ENCODE measurements at places on chromosomes 5 and 9.
A peak's percentile ranks its signal among the peaks of the same experiment; 100 is the strongest.

DNA sequence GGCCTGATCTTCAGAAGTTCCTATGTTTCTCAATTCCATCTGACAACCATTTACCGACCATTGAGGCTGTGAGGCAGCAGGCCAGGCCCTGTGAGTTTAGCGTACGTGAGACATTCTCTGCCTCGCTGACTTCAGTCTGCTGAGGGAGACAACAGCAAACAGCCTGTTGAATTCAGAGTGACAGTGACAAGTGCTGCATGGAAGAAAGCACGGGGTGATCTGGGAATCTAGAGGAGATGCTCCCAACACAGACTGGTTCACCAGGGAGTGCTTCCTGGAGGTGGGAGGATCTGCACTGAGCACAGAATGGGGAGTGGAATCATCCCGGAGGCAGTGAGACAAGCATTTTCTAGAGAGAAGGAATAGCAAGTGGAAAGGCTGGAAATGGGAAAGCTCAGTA is 10.0 kb upstream of the DDX41 start:
- no peak for DNase-seq

- DNase-seq = no peak
Observed at GRCh38 chr5:168372356-168372946, 81.0 kb downstream of the WWC1 start.

DNA sequence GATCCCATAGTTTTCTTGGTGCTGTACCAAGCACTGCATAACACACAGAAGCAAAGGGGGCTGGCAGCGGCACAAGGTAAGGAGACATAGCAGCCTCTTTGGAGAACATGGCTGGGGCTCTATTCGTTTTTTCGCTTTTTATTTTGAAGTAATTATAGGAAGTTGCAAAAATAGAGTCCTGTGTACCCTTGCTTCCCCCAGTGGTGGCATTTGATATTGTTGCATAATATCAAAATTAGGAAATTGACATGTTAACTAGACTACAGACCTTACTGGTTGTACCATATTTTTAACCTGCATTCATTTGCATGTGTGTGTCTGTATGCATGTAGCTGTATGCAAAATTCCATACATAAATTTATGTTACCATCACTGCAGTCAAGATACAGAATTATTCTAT is 6.6 kb upstream of the UBQLN1 start:
- no peak for DNase-seq

DNA sequence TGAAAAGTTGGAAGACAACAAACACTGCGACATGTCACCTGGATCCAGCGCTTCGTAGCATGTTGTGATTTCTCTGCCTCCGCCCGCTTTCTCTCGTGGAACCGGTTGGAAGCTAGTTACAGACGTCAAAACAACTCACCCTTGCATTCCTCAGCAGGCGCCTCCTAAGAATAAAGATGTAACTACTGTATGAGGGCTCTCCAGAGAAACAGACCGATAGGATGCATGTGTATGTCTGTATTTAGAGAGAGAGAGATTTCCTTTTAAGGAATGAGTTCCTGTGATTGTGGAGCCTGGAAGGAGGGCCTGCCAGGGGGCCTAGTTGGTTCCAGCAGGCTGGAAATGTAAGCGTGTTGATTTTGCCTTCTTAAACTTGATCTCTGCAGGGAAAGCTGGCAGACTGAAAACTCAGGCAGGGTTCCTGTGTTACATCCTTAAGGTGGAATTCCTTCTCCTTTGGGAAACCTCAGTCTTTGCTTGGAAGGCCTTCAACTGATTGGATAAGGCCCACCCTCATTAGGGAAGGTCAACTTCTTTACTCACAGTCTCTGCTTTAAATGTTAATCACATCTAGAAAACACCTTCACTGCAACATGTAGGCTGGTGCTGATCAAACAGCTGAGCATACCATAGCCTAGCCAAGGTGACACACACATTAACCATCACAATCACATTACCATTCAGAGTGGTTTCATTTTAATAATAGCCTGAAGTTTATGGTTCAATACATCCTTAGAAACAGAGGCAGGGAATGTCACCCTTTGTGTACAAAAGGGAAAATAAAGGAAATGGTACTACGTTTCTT is 163.8 kb downstream of the SYK start:
- DNase-seq = no peak

DNA sequence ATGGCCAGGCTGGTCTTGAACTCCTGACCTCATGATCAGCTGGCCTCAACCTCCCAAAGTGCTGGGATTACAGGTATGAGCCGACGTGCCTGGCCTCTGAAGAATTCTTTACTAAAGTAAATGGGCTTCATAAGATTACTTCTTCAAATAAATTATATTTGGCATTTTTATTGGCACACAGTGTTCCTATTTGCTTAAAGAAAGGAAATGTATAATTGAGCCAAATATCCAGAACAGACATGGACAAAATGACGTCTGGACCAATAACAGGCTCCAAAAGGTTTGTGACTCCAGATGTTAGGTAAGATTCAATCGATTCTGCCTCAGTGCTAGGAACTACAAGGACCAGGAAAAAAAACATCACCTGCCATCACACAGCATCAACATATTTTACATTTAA is 40.7 kb downstream of the ECPAS start:
- no peak for DNase-seq

DNA sequence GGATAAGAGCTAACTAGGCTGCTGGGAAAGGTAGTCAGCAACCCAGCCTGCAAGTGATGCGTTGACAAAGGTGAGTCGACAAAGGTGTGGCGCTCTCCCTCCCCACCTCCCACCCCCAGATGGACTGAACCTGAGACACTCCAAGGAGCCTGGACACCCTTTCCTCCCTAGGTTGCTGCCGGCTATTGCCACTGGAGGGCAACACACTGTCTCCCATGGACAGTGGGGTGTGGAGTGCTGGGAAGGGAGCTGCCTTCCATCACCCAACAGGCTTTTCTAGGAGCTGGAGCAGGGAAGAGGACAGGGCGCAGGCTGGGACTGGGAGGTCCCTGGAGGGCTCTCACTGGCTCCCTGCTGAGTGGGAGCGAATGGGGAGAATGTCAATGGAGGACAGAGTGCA is 75.4 kb upstream of the ARAP3 start:
- DNase-seq = no peak

DNA sequence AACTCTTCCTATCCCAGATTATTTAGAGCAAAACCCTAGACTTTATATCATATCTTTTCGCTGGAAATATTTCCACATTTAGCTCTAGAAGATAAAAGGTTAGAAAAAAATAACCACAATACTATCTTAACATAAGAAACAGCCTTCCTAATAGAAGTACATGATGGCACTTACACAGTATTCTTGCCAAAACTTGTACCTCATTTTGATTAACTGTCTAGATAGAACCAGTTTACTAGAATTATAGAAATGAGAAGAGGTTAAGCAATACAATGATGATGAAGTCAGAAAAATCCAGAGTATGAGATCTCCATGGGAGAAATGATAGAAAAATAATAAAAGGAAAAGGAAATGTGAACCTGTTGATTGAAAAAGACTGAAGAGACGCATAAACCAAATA is 63.1 kb downstream of the SLC12A2 start:
- no peak for DNase-seq

DNA sequence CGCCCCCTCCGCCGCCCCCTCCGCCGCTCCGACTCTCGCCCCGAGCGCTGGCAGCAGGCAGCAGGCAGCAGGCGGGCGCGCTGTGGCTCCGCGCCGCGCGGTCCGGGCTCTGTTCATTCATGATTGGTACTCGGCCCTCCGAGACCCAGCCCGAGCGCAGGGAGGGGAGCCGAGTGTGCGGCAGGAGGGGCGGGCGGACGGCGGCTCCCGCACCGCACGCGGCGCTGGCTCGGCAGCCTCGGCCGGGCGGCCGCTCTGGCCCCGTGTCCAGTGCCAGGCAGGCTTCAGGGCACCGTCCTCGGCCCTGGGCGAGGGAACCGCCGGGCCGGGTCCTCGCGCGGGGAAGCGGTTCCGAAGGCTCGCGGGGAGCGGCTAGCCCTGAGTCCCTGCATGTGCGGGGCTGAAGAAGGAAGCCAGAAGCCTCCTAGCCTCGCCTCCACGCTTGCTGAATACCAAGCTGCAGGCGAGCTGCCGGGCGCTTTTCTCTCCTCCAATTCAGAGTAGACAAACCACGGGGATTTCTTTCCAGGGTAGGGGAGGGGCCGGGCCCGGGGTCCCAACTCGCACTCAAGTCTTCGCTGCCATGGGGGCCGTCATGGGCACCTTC is at the start of gene KCNIP1:
TSS of gene KCNIP1 (plus strand) at position 31 of the 607 bp plus-strand sequence.
- no peak for DNase-seq

- no peak for DNase-seq
Observed at GRCh38 chr9:116144555-116144954, 9.0 kb upstream of the PAPPA start.

DNA sequence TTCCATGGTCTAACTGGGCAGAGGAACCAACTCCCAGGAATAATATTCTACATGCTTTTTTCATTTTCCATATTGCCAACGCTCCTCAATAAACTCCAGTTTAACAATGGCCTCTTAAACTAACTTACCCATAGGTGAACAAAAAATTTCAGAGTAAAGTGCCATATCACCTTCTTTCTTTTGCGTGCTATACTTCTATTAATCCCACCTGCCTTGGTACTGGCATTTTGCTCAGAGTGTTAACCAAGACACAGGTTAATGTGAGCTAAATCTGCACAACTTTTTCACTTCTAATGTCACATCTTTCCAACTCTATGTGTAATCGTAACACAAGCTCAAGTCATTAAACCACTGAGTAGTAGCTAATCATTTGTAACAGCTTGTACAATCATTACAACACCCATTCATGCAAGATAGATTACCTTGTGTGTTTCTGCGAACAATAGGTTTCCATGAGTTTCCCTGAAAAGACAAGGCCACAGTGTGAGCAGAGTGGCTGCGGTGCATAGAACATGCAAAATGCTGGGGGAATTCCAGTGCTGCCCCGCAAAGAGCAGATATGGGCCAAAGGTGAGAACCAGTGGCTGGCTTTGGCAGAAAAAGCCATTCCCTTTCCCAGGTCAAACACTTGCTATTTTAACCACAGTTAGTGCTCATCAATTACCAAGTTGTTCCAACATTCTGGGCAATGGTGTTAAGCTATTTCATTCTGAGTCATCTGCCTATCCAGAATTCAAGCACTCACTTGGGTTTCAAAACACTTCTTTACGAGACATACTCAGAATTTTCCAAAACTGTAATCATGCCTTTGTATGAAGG is 42.8 kb downstream of the TIMD4 start:
- DNase-seq = no peak

GRCh38 chr5:52457810-52458209 is 329.9 kb upstream of the ITGA1 start:
- no peak for DNase-seq

DNA sequence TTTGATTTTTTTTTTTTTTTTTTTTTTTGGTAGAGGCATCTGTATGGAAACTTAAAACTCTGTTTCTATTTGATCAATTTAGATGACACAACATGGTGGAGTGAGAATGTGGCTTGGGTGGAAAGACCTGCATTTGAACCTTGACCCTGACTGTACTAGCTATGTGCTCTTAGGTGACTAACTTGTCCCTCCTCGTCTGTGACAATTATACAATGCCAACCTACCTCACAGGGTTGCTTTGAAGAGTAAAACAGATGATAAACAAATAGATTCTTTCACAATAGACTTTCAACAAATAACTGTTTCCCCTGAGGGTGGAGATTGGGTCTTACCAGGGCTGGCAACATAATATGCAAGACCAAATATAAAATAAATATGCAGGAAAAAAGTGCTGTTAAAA is 109.3 kb downstream of the CRB2 start:
- no peak for DNase-seq

DNA sequence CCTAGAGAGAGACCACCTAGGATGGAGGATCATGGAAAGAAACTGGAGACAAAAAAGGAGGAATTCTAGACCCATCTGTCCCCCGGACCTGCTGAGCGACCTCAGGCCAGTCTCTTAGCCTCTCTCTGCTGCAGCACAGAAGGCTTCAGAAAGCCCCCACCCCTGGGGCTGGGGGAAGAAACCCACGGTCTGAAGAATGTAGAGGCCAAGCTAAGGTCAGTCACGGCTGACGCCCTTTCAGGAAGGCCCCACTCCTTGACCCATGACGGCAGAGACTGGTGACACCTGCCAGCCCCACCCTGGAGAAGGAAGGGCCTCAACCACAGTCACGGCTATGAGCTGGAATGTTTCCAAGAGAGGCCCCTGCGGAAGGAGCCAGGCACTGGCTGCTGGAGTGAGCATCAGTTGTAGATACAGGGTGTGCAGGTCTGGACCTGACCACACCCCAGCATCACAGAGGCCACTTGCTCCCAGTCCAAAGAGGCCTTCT is 120.5 kb upstream of the BOD1 start:
- DNase-seq = no peak

DNA sequence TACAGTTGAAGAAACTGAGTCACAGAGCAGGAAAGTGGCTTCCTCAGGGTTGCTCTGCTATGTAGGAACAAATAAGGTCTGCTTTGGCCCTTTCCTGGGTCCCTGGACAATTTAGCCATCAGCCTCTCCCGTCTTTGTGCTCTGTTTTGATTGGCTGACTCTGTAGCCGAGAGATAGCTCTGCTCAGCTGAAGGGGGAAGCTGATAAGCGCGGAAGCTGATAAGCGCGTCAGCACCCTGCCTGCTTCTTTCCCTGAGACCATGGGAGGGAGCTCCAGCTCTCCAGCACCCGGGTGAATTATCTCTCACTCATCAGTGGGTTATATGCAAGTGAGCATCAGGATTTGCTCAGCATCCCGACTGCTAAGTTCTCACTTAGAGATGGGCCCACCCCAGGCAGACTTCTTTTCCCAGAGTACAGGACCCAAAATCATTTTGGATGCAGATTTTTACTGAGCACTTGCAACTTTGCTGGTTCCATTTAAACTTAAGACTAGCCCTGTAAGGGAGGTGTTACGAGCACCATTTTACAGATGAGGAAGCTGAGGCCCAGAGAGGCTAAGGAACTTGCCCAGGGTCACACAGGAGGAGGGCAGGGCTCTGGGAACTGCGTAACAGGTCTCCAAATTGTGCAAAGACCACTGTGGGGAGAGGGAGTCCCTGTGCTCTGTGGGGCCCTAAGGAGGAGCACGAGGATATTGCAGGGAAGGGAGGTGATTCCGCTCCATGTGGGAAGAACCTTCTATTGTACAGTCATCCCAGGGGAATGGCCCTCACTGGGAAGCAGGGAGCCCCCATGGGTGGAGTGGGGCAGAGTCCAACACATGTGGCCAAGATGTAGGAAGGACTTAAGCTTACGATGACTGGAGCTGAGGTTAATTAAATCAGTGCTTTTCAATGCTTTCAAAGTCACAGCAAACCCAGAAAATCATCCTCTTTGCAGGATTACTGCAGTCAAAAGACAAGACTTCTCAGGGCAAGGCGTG is 83.7 kb upstream of the ORM1 start:
- no peak for DNase-seq

- DNase-seq = peak; percentile 6
Observed at GRCh38 chr5:90528601-90529193, 687 bp downstream of the LYSMD3 start.

GRCh38 chr9:98130576-98131228 is 11.7 kb upstream of the TRIM14 start:
- DNase-seq = no peak

DNA sequence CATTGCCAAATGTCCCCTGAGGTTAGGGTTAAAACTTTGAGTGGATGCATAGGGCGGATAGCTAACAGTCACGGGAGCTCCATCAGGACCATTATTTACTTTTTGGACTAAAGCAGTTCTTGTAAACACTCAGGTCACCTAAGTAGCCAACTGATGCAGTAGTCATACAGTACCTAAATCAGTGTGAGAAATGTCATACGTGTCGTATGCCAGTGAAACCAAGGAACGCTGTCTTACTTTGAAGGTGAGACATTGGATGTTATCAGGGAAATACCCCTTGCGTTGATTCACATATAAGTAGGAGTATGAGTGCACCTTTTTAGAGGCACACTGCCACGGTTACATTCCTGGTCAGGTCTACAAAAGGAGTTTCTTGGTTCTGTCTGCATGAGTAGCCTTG is 101.9 kb downstream of the LNPEP start:
- DNase-seq = no peak
